Thoracic aorta (tissue), 2 donors: ENCODE measurements at places on chromosomes 12 and 14. TPM values are rescaled to one million over a fixed set of nuclear protein-coding genes. Genes with fewer than 3 reads are reported as not detected.

DNA sequence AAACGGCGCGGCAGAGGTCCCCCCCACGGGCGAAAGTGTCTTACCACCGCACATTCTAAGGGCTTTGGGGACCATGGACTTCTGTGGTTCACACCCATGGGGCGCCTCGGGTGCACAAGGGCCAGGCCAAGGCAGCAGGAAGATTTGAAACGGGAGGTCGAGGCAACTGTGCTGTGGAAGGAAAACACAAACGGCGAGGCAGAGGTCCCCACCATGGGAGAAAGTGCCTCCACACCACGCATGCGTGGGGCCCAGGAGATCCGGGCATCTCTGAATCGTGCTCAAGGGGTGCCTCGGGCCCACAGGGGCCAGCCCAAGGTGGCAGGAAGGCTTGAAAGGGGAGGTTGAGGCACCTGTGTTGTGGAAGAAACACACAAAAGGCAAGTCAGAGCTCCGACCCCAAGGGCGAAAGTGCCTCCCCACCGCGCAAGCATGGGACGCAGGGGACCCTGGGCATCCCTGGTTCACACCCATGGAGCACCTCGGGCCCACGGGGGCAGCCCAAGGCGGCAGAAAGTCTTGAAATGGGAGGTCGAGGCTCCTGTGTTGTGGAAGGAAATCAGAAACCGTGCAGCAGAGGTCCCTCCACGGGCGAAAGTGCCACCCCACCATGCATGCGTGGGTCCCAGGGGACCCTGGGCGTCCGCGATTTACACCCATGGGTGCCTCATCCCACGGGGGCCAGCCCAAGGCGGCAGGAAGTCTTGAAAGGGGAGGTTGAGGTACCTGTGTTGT, 371.0 kb downstream of the ALG10 start:
- H3K27me3 ChIP-seq: no peaks in the 10 kb centered on the region
- no peak for DNase-seq
- H3K36me3 ChIP-seq: no peaks in the 10 kb centered on the region

DNA sequence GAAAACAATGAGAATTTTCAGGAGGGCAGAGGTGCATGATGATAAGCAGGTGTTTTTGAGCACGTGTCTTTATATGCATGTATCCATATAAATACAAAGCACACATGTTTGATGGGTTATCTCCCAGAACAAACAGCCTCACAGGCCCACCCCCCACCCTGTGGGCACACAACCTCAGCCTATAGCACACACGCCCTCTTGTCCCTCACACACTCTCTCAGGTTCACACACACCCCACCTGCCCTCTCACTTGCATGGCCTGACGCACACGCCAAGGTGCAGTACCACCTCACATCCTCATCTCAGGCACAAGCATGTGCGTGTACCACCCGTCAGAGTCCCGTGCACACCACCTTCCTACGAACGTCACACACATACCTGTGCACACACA, 8.6 kb upstream of the KRT8 start:
- H3K4me1 ChIP-seq: no peaks in the 10 kb centered on the region
- no peaks in the 10 kb centered on the region for H3K27me3 ChIP-seq
- no peaks in the 10 kb centered on the region for H3K36me3 ChIP-seq

GRCh38 chr14:23577004-23577681, 1.4 kb downstream of the JPH4 start:
- H3K27ac ChIP-seq: no peak overlapping the region
- DNase-seq: no peak
- peaks cover 14% of the 10 kb centered on the region for H3K4me1 ChIP-seq
- no peaks in the 10 kb centered on the region for H3K36me3 ChIP-seq
- peaks cover 16% of the 10 kb centered on the region for H3K27me3 ChIP-seq

- H3K4me1 ChIP-seq: no peaks in the 10 kb centered on the region
- H3K4me3 ChIP-seq: no peak overlapping the region
- H3K36me3 ChIP-seq: no peaks in the 10 kb centered on the region
- DNase-seq: no peak
- no peaks in the 10 kb centered on the region for H3K27me3 ChIP-seq
Measured at GRCh38 chr12:97223419-97223818, 239.2 kb upstream of the RMST start.

The AP1G2 gene
- 61.7 TPM for total RNA-seq

DNA sequence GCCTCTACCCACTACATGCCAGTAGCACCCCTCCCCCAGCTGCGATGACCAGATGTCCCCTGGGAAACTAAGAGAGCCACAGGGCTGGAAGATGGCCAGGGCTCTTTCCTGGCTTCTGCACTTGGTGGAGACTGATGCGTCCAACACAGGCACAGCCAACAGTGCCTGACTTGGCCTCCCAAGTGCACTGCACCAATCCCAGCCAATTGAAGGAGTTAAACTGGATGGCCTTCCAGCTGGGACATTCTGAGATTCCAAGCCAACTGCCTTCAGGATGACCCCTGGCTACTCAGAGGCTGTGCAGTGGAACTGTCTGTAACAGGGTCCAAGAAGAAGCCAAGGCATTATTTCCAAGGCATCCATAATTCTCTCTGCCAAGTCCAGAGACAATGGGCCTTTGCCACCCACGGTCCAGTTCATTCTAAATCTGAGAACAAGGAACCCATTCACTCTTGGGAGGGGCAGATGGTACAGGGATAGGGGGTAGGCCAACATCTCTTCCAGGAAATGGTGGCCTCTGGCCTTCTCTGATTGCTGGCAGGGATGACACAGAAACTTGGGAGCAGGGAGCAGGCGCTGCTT, 35.2 kb downstream of the PRIMA1 start:
- H3K36me3 ChIP-seq: no peaks in the 10 kb centered on the region
- H3K27me3 ChIP-seq: no peaks in the 10 kb centered on the region
- no peak for DNase-seq
- peaks cover 2% of the 10 kb centered on the region for H3K4me1 ChIP-seq
- H3K4me3 ChIP-seq: no peak overlapping the region
- no peak overlapping the region for H3K27ac ChIP-seq

DNA sequence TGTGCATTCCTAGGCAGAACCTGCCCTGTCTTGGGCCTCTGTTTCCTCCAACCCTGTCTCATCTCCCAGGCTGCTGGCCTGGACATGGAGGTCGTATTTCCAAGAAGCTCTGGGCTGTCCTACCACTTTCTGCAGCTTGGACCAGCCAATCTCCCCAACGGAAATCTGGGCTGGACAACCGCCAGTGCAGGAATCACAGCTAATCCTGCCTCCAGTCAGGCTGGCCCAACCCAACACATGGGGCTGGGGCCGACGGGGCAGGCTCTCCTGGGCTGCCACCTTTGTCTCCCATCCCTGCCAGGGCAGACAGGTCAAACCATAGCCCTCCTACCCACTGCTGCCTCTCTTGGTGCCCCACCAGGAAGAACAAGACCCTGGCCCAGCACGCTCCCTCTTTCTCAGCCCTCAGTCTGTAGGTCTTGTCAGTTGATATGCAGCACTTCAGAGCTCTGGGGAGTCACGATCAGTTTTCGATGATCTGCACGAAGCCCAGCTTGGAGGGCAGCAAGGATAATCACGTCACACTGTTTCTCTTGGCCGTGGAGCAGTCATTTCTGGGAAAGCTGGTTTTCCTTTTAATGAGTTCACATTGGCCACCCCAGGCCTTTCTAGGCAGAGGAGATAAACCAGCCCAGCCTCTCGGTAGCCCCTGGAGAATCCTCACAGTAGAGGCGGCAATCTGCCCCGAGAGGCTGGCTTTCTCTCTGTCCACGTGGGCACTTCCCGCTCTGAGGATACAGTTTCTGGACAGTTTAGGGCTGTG, 195.2 kb upstream of the PRMT8 start:
- no peaks in the 10 kb centered on the region for H3K27me3 ChIP-seq
- peak overlapping the region; percentile 11 for H3K27ac ChIP-seq
- H3K36me3 ChIP-seq: no peaks in the 10 kb centered on the region
- H3K4me1 ChIP-seq: peaks cover 23% of the 10 kb centered on the region
- no peak for DNase-seq
- no peak overlapping the region for H3K4me3 ChIP-seq

- H3K36me3 ChIP-seq: no peaks in the 10 kb centered on the region
- DNase-seq: no peak
- peak overlapping the region; percentile 52 for H3K27ac ChIP-seq
- H3K4me1 ChIP-seq: peaks cover 32% of the 10 kb centered on the region
Measured at GRCh38 chr12:71475280-71475679, 35.7 kb downstream of the LGR5 start.

DNA sequence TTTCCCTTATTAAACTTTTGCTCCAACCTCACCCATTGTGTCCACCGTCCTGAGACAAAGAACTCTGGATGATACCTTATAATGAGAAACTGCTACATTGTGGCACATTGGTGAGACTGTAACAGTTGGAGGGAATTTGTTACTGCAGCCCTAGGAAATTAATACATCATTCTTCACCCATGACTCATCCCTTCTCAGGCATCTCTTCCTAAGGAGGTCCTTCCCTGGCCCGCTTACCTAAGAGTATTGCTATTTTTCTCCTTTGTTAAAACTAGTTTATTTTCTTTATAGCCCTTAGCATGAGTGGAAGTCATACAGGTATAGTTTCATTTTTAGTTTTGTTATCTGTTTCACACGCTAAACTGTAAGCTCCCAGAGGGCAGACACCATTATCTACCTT, 87.1 kb downstream of the TMEM260 start:
- DNase-seq: no peak
- no peaks in the 10 kb centered on the region for H3K27me3 ChIP-seq
- H3K4me1 ChIP-seq: no peaks in the 10 kb centered on the region
- no peak overlapping the region for H3K4me3 ChIP-seq
- H3K36me3 ChIP-seq: no peaks in the 10 kb centered on the region

GRCh38 chr14:87698481-87698880, 294.5 kb downstream of the GALC start:
- no peak for DNase-seq
- no peak overlapping the region for H3K27ac ChIP-seq
- H3K36me3 ChIP-seq: no peaks in the 10 kb centered on the region
- H3K4me1 ChIP-seq: no peaks in the 10 kb centered on the region

The PZP gene
- total RNA-seq: not detected

DNA sequence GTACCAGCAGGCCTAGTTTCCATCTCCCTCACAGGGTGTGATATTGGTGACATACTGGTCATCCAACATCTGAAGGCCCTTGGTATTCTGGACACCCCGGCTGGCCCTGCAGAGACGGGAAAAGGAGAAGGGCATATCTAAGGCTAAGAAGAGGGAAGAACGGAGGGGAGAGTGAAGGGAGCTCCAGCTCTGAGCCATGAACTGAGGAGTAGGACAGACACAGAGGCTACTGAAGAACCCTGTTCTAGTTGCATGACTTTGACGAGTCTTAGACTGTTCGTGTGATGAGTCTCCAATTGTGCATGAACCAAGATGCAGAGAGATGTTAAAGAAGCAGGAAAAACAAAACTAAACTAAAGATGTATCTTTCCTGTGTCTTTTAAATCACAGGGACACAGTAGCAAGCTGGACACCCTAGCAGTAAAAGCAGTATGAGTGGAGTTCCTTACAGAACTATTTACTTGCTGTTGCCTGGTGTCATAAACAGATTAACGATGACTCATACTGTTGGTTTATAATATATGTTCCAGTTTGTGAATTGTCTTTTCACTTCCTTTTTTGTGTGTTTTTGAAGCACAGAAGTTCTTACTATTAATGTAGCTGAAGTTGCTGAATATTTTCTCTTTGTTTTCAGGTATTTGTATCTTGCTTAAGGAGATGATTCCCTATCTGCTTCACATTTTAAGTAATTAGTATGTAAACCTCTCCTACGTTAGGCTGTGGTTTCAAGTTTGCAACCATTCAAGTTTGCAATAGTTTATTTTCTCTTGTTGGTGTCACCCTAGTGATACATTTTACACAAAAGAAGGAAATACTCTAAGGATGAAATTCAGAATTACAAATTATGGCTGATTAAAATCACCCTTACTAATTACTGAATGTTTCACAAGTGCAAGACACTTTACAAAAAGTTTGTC, 15.7 kb downstream of the FAR2 start:
- no peak overlapping the region for H3K4me3 ChIP-seq
- no peaks in the 10 kb centered on the region for H3K27me3 ChIP-seq
- H3K27ac ChIP-seq: no peak overlapping the region
- no peaks in the 10 kb centered on the region for H3K4me1 ChIP-seq
- no peaks in the 10 kb centered on the region for H3K36me3 ChIP-seq

- no peak overlapping the region for H3K4me3 ChIP-seq
- H3K4me1 ChIP-seq: no peaks in the 10 kb centered on the region
- H3K27me3 ChIP-seq: no peaks in the 10 kb centered on the region
- DNase-seq: no peak
- no peaks in the 10 kb centered on the region for H3K36me3 ChIP-seq
Measured at GRCh38 chr14:43413084-43413483, 1094.0 kb downstream of the FSCB start.

DNA sequence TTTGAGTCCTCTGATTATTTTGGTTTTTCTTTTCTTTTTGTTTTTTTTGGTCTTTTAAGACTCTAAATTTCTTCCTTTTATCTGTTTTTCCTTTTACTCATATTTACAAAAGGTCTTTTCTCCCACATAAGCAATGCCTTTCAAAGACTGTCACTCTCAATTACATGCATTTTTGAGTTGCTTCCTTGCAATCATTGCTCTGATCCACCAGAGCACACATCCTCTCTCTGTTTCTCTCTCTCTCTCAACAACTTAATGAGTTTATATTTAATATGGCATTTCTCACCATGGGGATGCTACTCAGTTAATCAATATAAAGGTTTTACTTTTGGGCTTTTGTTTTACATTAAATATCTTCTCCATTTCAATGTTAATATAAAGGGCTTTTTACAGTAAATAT, 62.7 kb upstream of the OR10AD1 start:
- H3K4me3 ChIP-seq: no peak overlapping the region
- no peaks in the 10 kb centered on the region for H3K36me3 ChIP-seq
- H3K27ac ChIP-seq: no peak overlapping the region
- no peak for DNase-seq
- H3K4me1 ChIP-seq: no peaks in the 10 kb centered on the region

The PRB2 gene
- total RNA-seq: not detected

- H3K27me3 ChIP-seq: no peaks in the 10 kb centered on the region
- H3K4me1 ChIP-seq: no peaks in the 10 kb centered on the region
- no peaks in the 10 kb centered on the region for H3K36me3 ChIP-seq
- no peak overlapping the region for H3K4me3 ChIP-seq
Measured at GRCh38 chr12:81863406-81863805, 104.3 kb upstream of the PPFIA2 start.

DNA sequence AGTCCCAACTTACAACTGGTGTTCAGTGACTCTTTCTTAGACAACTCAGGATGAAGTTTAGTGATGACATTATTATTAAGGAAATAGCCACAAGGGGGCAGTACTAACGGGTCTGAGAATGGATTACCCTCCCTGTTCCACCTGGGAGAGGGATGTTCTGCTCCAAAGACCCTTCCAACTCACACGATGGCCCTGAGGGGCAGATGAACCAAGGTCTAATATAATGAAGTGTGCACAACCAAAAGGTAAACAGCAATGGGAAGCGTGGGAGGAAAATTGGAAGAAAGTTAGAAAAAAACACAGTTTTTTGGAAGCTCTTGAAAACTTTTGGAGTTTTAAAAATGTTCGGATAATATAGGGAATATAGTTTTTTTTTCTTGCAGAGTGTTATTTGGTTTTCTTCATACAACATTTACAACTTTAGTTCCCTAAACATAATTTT, 24.0 kb downstream of the FGF6 start:
- H3K4me1 ChIP-seq: no peaks in the 10 kb centered on the region
- H3K27me3 ChIP-seq: no peaks in the 10 kb centered on the region
- H3K4me3 ChIP-seq: no peak overlapping the region
- no peak for DNase-seq
- no peak overlapping the region for H3K27ac ChIP-seq
